Right lobe of liver (tissue), 6 donors: ENCODE measurements at places on chromosomes 1 and 21.
A peak's percentile ranks its signal among the peaks of the same experiment; 100 is the strongest.

DNA sequence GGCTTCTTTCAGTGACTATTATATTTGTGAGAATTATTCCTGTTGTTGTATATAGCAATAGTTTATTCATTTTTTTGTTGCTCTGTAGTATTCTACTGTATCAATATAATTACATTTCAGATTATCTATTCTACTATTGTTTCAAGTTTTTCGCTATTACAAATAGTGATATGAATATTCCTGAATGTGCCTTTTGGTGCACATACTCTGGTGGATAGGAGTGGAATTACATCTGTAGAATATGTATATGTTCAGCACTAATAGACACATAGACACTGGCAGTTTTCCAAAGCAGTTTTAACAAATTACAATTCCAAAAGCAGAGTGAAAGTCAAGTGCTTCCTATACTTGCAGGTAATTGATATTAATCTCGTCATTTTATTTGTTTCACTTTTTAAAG lies 696.2 kb upstream of the PRMT6 start:
- H3K36me3 ChIP-seq, result no peaks in the 10 kb centered on the region
- DNase-seq, result no peak
- no peaks in the 10 kb centered on the region for H3K4me1 ChIP-seq
- no peak overlapping the region for H3K4me3 ChIP-seq
- no peak overlapping the region for H3K27ac ChIP-seq

DNA sequence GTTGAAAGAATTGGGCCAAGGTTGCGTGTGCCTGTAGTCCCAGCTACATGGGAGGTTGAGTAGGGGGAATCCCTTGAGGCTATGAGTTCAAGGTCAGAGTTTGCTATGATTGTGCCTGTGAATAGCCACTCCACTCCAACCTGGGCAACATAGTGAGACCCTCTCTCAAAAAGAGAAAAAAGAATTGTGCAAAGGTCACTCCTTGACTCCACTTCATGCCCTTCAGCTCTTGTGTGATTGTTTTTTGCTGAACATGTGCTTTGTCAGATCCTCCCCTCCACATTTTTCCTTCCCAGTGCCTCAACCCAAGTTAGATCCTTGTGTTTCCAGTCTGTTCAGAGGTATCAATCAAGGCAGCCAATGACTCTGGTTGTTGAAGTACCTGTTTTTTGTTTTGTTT lies 8.5 kb downstream of the TXNIP start:
- H3K4me3 ChIP-seq, result no peak overlapping the region
- DNase-seq, result no peak
- H3K27me3 ChIP-seq, result no peaks in the 10 kb centered on the region
- H3K27ac ChIP-seq, result no peak overlapping the region

- no peak overlapping the region for H3K27ac ChIP-seq
- no peaks in the 10 kb centered on the region for H3K4me1 ChIP-seq
- H3K27me3 ChIP-seq, result no peaks in the 10 kb centered on the region
- no peaks in the 10 kb centered on the region for H3K36me3 ChIP-seq
These were observed 84.5 kb downstream of the RPS6KC1 start for GRCh38 chr1:213135572-213135971.

GRCh38 chr1:65435987-65436386 lies 15.5 kb downstream of the LEPR start:
- no peaks in the 10 kb centered on the region for H3K4me1 ChIP-seq
- no peak for DNase-seq
- no peak overlapping the region for H3K4me3 ChIP-seq
- no peak overlapping the region for H3K27ac ChIP-seq

- H3K27me3 ChIP-seq, result no peaks in the 10 kb centered on the region
- H3K4me3 ChIP-seq, result no peak overlapping the region
- H3K36me3 ChIP-seq, result no peaks in the 10 kb centered on the region
These were observed 222.7 kb upstream of the PLD5 start for GRCh38 chr1:242747233-242747632.

DNA sequence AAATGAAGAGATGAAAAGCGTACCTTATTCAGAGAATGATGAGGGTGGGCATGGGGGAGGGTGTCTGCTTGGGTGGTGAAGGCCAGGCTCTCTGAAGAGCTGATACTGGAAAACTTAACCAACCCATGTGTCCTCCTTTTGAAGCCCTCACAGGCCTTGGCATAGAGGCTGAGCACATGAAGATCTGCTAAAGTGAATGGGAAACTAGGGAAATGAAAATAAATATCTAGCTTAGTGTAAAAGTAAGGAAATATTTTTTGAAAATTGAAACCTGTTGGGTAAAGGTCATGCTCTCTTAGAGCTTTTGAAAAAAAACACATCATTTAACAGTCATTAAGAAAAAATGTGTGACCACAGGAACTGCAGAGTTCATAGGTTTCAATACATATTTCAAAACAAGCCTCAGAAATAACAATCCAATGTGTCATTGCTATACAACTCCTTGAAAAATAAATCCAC lies 40.5 kb upstream of the RALGPS2 start:
- no peaks in the 10 kb centered on the region for H3K27me3 ChIP-seq
- DNase-seq, result no peak
- H3K27ac ChIP-seq, result no peak overlapping the region
- H3K4me3 ChIP-seq, result no peak overlapping the region
- H3K36me3 ChIP-seq, result no peaks in the 10 kb centered on the region
- no peaks in the 10 kb centered on the region for H3K4me1 ChIP-seq

DNA sequence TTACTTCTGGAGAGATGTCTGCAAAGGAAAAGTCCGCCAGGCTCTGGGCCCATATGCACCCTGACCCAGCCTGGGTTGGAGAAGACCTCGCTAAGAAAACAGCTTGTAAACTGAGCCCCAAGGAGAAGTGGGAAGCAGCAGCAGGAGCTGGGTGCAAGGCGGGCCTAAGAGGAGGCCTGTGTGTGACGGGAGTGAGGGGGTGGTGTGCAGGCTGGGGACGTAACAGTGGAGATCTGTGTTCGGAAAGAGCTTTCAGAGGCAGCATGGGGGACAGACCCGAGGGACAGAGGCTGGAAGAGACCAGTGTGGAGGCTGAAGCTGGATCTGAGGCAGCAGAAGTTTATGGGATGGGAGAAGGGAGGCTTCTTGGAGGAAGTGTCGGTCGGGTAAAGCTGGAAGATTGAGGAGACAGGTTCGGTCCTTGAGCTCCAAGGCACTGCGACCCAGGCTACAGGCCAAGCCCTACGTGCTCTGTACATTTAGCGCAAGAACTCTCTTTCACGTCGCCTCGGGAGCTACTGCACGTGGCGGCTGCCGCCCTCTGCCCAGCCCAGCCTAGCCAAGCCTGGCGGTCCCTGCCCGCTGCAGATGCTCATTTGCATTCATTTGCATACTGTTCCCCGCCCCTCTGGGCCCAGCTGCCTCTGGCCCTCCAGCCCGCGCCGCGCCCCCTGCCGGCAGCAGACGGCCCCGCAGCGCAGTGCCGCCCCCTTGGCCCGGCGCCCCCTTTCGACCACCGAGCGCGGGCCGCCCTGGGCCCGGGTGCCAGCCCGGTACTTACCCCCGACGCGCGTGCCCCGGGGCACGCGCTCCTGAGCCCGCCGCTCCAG lies 6.3 kb downstream of the HPCA start:
- peak overlapping the region; percentile 21 for H3K4me3 ChIP-seq
- no peaks in the 10 kb centered on the region for H3K4me1 ChIP-seq
- H3K27me3 ChIP-seq, result no peaks in the 10 kb centered on the region
- H3K27ac ChIP-seq, result no peak overlapping the region

DNA sequence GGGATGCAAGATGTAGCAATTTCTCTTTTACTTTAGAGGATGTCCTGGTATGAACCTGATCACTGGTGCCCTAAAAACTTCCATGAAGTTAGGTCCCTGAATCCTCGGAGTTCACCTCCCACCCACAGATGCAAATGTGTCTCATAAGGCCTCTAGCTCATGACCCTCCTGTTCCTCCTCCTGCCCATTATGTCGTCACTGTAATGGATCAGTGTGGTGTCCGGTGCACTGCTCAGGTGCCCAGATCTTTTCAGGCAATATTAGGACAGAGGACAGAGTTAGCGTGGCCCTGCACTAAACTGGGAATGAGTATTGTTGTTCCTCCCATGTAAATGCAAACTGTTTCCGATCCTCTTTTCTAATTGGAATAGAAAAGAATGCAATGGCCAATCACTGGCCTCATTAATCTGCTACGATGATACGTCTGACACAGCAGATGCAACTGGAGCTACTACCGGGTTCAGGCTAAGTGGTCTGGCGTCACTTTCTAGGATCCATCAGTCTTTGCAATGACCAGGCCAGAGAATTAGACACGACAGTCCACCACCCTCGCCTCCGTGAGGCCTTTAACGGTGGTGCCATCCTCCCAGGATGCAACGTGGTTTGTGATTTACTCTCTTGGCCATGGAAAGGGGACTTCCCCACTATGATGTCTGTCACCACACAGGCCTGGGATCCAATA lies 3.4 kb upstream of the COL6A2 start:
- no peaks in the 10 kb centered on the region for H3K36me3 ChIP-seq
- H3K27ac ChIP-seq, result no peak overlapping the region
- peaks cover 3% of the 10 kb centered on the region for H3K27me3 ChIP-seq

DNA sequence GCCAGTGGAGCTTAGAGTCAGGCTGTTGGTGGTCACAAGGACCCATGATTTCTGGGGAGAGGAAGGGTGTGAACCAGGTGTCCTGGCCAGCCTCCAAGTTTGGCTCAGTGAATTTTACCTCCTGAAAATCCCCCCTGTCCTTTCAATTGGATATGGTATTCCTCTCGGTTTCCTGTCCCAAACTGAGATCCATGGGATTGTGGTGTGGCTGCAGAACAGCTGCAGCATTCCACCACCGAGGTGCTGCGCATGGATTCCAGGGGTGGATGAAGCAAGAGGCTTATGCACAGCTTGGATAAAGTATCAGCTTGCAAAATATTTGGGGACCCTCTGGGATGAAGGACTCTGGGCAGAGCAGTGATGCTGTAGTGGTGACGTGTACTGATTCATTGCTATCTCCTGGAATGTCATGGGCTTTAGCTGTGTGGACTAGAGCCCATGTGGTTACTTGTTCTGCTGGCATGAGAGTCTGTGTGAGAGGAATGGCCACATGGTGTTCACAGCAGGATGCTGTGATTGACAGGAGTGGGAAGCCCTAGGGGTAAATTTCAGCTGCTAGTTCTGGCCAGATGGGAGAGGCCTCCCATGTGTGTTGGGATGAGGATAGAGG lies 148.7 kb upstream of the SPAG17 start:
- H3K27ac ChIP-seq, result no peak overlapping the region
- H3K4me3 ChIP-seq, result no peak overlapping the region
- H3K27me3 ChIP-seq, result no peaks in the 10 kb centered on the region
- no peaks in the 10 kb centered on the region for H3K4me1 ChIP-seq
- DNase-seq, result no peak
- H3K36me3 ChIP-seq, result no peaks in the 10 kb centered on the region

- no peak overlapping the region for H3K4me3 ChIP-seq
- H3K27me3 ChIP-seq, result no peaks in the 10 kb centered on the region
- DNase-seq, result no peak
- H3K36me3 ChIP-seq, result no peaks in the 10 kb centered on the region
These were observed 7.5 kb upstream of the RAB29 start for GRCh38 chr1:205782627-205783432.

- H3K4me3 ChIP-seq, result no peak overlapping the region
- H3K27me3 ChIP-seq, result no peaks in the 10 kb centered on the region
- H3K27ac ChIP-seq, result no peak overlapping the region
These were observed 15.2 kb downstream of the ITPKB start for GRCh38 chr1:226723657-226724532.

DNA sequence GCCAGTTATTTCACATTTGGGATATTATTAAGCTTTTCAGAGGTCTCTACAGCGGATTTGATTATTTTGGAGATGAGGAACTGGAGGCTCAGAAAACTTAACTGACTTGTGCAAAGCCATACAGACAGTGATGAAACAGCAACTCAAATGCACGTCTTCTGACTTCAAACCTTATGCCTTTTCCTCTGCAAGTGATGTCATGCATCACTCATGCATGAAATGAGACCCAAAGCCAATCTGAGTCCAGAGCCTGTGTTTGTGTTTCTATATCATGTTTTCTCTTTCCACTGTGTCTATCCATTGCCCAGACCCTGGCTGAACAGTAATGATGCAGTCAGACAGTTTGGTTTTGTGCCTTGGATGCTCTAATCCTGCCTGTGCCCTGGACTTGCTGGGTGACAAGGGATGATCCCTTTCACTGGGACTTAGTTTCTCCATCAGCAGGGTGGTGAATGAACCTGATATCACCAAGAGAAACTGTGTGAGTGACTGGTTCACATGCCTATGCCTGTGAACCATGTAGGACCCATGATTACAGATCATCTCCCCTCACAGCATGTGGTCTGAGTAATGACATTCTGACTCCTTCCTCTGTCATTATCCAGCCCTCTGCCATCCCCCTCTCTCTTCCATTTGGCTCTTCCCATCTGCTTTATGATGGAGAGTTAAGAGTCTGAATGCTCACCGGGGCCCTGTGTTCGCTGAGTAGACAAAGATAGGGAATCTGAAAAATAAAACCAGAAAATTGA lies 33.4 kb downstream of the SLAMF6 start:
- no peaks in the 10 kb centered on the region for H3K27me3 ChIP-seq
- H3K4me3 ChIP-seq, result no peak overlapping the region
- no peak overlapping the region for H3K27ac ChIP-seq
- no peaks in the 10 kb centered on the region for H3K36me3 ChIP-seq
- no peak for DNase-seq
- no peaks in the 10 kb centered on the region for H3K4me1 ChIP-seq

DNA sequence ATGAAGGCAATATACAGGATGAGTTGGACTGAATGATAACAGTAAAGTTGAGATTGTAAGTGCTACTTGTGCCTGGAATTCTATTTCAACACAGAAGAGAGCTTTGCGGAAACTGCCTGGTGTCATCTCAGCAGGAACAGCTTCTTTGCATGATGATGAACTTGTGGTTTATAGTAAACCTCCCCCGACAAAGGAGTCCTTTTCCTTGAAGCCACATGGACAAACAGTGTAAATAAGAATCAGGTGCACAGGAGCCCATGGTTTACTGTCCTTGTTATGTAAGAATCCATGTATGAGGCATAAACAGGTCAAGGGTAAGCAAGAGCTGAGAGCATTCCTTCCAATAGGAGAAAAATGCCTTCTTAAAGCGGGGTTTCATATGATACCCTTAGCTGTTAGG lies 66.2 kb downstream of the PCNX2 start:
- H3K27me3 ChIP-seq, result no peaks in the 10 kb centered on the region
- no peaks in the 10 kb centered on the region for H3K4me1 ChIP-seq
- H3K36me3 ChIP-seq, result no peaks in the 10 kb centered on the region
- no peak overlapping the region for H3K27ac ChIP-seq

- H3K36me3 ChIP-seq, result no peaks in the 10 kb centered on the region
- no peak overlapping the region for H3K27ac ChIP-seq
- H3K4me1 ChIP-seq, result no peaks in the 10 kb centered on the region
- no peak overlapping the region for H3K4me3 ChIP-seq
These were observed 1064.9 kb downstream of the TTLL7 start for GRCh38 chr1:82934074-82934473.

- no peaks in the 10 kb centered on the region for H3K27me3 ChIP-seq
- no peak overlapping the region for H3K27ac ChIP-seq
- DNase-seq, result no peak
- no peaks in the 10 kb centered on the region for H3K4me1 ChIP-seq
- H3K4me3 ChIP-seq, result no peak overlapping the region
These were observed 48.0 kb downstream of the MAB21L3 start for GRCh38 chr1:116159177-116159576.
